ENCODE measurements at places on chromosomes 7 and 10. TPM values are rescaled to one million over a fixed set of nuclear protein-coding genes. Genes with fewer than 3 reads are reported as not detected.

Gene PNLIP
- total RNA-seq, result not detected

Gene PLCE1
- total RNA-seq, result 13.1 TPM

Gene TAS2R40
- total RNA-seq, result not detected

Gene C1QL3
- total RNA-seq, result 0.20 TPM

Gene PTN
- 7.1 TPM for total RNA-seq

Gene STN1
- total RNA-seq, result 19.9 TPM

Gene RRP12
- total RNA-seq, result 33.1 TPM

- H3K27ac ChIP-seq, result no peak overlapping the region
- no peak overlapping the region for H3K4me3 ChIP-seq
- no peak for DNase-seq
- H3K4me1 ChIP-seq, result no peaks in the 10 kb centered on the region
- peaks cover 2% of the 10 kb centered on the region for H3K36me3 ChIP-seq
- H3K27me3 ChIP-seq, result no peaks in the 10 kb centered on the region
Measured at GRCh38 chr7:36245684-36246299, 92.7 kb downstream of the EEPD1 start.

DNA sequence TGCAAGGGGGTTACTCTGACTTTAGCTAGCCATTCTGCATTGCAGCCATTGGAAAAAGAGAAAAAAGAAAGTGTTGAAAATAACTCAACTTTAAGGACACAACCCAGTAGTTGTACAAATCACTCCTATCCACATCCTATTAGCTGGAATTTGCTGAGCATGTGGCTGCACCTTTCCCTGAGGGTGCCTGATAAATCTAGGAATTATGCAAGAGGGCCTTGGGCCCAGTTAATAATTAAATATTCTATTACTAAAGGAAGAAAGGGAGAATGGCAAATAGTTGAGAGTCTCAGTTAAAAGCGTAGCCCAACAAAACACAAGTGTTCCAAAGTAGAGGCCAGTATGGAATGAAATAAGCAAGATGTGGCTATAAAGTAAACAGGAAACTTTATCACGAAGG is 200.9 kb upstream of the CNTNAP2 start:
- H3K4me1 ChIP-seq, result no peaks in the 10 kb centered on the region
- no peak overlapping the region for H3K4me3 ChIP-seq
- no peaks in the 10 kb centered on the region for H3K36me3 ChIP-seq
- H3K27ac ChIP-seq, result no peak overlapping the region

DNA sequence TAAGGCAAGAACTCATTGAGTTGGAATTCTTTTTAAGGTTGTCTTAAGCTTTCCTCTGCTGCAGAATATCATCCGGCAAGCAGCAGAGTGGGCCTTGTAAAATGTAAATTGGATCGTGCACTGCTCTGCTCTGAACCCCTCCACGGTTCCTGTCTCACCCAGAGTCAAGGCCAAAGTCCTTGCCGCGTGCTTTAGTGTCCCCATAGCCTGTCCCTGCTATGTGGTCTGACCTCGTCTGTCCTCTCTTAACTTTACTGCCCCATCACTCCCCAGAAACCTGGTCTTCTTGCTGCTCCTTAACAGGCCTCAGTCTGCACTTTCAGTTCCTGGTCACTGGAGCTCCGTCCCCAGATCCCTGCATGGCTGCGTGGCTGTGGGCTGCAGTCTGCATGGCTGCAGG is 121.6 kb upstream of the SDK1 start:
- H3K27ac ChIP-seq, result no peak overlapping the region
- no peak for DNase-seq
- H3K27me3 ChIP-seq, result no peaks in the 10 kb centered on the region
- no peak overlapping the region for H3K4me3 ChIP-seq

GRCh38 chr10:14952851-14953423 is 959 bp downstream of the DCLRE1C start:
- H3K27ac ChIP-seq, result no peak overlapping the region
- H3K27me3 ChIP-seq, result peaks cover 56% of the 10 kb centered on the region
- no peaks in the 10 kb centered on the region for H3K4me1 ChIP-seq

- no peaks in the 10 kb centered on the region for H3K36me3 ChIP-seq
- H3K4me1 ChIP-seq, result peaks cover 10% of the 10 kb centered on the region
- no peak for DNase-seq
- H3K4me3 ChIP-seq, result no peak overlapping the region
- no peaks in the 10 kb centered on the region for H3K27me3 ChIP-seq
Measured at GRCh38 chr7:117592011-117592635, 112.3 kb downstream of the CFTR start.

DNA sequence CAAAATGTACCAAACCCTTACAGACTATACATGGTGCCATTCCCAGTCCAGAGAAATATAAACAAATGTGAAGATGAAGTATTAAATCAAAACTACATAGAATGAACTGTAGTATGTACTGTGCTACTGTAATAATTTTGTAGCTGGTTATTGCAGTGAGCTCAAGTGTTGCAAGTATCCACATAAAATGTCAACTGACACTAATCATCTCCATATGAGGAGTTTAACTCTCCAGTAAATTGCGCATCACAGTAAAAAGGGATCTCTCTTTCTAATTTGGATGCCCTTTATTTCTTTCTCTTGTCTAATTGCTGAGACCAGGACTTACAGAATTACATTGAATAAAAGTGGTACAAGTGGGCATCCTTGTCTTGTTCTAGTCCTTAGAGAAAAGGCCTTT is 165.5 kb downstream of the CPED1 start:
- no peak overlapping the region for H3K27ac ChIP-seq
- no peak for DNase-seq
- no peaks in the 10 kb centered on the region for H3K36me3 ChIP-seq
- no peak overlapping the region for H3K4me3 ChIP-seq

DNA sequence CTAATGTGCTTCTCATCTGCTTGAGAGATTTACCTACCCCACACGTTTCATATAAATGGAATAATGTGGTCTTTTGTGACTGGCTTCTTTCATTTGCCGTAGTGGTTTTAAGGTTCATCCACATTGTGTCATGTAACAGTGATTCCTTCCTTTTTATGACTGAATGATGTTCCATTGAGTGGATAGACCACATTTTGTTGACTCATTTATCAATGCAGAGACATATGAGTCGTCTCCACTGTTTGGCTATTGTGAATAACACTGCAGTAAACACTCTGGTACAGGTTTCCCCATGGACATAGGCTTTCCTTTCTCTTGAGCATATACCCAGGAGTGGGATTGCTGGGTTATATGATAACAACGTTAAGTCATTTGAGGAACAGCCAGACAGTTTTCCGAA is 2.0 kb upstream of the AOC1 start:
- no peaks in the 10 kb centered on the region for H3K4me1 ChIP-seq
- no peaks in the 10 kb centered on the region for H3K36me3 ChIP-seq
- H3K27me3 ChIP-seq, result peaks cover 6% of the 10 kb centered on the region

DNA sequence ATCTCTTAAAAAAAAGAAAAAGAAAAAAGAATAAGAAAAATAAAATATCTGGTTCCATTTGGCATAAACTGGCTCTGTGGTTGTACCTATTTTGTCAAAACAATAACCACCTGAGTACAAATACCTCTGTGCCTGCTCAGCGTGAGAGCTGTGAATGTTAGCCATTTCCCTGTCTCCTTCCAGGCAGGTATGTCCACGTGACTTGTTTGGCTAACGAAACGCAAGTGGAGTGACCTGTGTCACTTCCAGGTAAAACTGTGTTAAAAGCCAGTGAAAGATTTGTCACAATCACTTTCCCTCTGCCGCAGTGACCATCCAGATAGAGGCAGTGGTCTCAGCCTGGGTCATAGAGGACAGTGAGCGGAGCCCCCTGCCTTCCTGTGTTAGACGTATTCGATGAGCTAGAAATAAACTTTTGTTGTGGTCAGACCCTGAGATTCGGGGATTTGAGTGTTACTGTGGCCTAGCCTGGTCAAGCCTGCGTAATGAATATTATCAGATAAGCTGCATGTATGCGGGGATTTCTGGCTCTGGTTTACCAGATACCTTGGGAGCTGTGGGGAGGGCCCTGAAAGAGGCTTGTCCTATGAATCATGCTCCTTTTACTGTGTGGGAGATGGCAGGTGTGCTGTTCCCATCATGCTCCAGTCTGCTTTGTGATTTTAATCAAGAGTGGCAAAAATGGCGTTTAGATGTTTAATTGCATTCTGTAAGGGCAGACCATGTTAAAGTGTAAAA is 3.8 kb downstream of the PTER start:
- H3K4me1 ChIP-seq, result no peaks in the 10 kb centered on the region
- H3K36me3 ChIP-seq, result no peaks in the 10 kb centered on the region
- no peak overlapping the region for H3K4me3 ChIP-seq
- DNase-seq, result peak; percentile 48

- H3K4me1 ChIP-seq, result peaks cover 5% of the 10 kb centered on the region
- peak; percentile 44 for DNase-seq
- peaks cover 27% of the 10 kb centered on the region for H3K27me3 ChIP-seq
- no peak overlapping the region for H3K27ac ChIP-seq
- H3K36me3 ChIP-seq, result no peaks in the 10 kb centered on the region
- no peak overlapping the region for H3K4me3 ChIP-seq
Measured at GRCh38 chr7:150339409-150339809, 2.0 kb downstream of the RARRES2 start.

GRCh38 chr10:106636766-106637491 is 527.6 kb downstream of the SORCS1 start:
- no peak overlapping the region for H3K4me3 ChIP-seq
- no peaks in the 10 kb centered on the region for H3K27me3 ChIP-seq
- H3K36me3 ChIP-seq, result peaks cover 30% of the 10 kb centered on the region
- H3K4me1 ChIP-seq, result no peaks in the 10 kb centered on the region
- H3K27ac ChIP-seq, result no peak overlapping the region
- DNase-seq, result no peak

GRCh38 chr10:71459513-71459912 is 62.8 kb downstream of the CDH23 start:
- no peaks in the 10 kb centered on the region for H3K27me3 ChIP-seq
- H3K36me3 ChIP-seq, result no peaks in the 10 kb centered on the region
- no peak overlapping the region for H3K27ac ChIP-seq
- no peak overlapping the region for H3K4me3 ChIP-seq
- DNase-seq, result peak; percentile 61

GRCh38 chr7:121610243-121610642 is 214.1 kb upstream of the FAM3C start:
- H3K36me3 ChIP-seq, result no peaks in the 10 kb centered on the region
- no peak overlapping the region for H3K27ac ChIP-seq
- no peak overlapping the region for H3K4me3 ChIP-seq
- DNase-seq, result no peak
- peaks cover 8% of the 10 kb centered on the region for H3K4me1 ChIP-seq
- no peaks in the 10 kb centered on the region for H3K27me3 ChIP-seq

- H3K27me3 ChIP-seq, result no peaks in the 10 kb centered on the region
- H3K36me3 ChIP-seq, result no peaks in the 10 kb centered on the region
- no peak overlapping the region for H3K27ac ChIP-seq
Measured at GRCh38 chr7:132501956-132502355, 74.3 kb downstream of the PLXNA4 start.

DNA sequence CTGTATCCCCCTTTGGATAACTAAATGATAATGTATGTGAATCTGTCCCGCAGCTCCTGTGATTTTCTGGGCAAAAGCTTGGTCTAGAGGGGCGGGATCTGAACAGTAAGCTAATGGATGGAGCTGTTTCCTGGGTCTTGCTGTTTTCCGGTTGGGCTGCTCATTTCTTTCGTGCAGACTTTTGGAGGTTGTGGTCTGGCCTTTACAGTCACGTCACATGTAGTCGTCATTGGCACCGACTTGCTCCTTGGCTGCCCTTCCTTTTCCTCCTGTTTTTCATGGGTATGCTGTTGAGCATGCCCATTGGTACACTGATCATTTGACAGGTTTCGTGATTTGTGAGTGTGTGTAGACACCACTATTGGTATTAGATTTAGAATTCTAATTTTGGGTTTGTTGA is 2.0 kb downstream of the FBH1 start:
- DNase-seq, result no peak
- no peak overlapping the region for H3K27ac ChIP-seq
- H3K36me3 ChIP-seq, result peaks cover 35% of the 10 kb centered on the region
- peaks cover 15% of the 10 kb centered on the region for H3K4me1 ChIP-seq
- H3K4me3 ChIP-seq, result peak overlapping the region; percentile 56
- H3K27me3 ChIP-seq, result no peaks in the 10 kb centered on the region

DNA sequence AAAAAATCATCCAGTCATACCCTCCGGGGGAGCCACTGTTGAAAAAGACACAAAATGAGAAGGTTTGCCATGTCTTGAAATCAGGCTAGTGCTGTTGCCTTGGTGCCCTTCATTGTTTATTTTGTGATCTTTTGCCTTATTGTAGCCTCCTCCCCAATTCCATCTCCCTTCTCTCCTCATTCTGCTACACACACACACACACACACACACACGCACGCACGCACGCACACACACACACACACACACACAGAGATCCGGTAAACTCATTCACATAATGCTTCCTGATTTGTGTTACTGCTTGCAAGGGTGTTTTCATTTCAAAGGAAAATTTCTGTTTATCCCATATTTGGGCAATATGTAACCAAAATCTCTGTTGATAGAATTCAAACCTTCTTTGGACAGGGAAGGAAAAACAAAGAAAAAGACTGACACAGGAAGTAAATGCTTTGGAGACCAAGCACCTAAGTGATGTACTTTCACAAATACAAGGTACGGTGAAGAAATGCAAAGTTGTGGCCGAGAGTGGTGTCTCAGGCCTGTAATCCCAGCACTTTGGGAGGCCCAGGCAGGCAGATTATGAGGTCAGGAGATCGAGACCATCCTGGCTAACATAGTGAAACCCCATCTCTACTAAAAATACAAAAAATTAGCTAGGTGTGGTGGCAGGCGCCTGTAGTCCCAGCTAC is 141.1 kb upstream of the CDK13 start:
- no peaks in the 10 kb centered on the region for H3K4me1 ChIP-seq
- H3K36me3 ChIP-seq, result no peaks in the 10 kb centered on the region
- no peak overlapping the region for H3K27ac ChIP-seq

- DNase-seq, result no peak
- H3K27ac ChIP-seq, result no peak overlapping the region
- H3K4me3 ChIP-seq, result no peak overlapping the region
- H3K27me3 ChIP-seq, result no peaks in the 10 kb centered on the region
Measured at GRCh38 chr10:133060466-133060865, 27.3 kb upstream of the ADGRA1 start.

DNA sequence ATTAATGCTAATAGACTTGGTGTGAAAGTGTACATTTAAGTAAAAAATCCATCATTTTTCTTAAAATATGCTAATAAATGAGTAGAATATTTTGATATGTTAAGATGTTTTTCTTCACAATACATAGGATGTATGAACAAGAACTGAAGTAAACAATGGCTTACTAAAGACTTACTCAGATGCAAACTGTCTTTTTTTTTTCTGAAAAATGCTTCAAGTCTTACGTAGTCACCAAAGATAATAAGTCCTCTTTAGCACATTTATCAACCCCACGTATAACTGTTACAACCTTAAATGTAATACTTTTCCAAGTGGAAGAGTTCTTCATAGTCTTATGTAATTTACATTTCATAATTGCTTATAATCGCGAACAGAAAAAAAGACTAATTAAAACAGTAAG is 54.8 kb downstream of the MDFIC start:
- H3K27ac ChIP-seq, result no peak overlapping the region
- no peaks in the 10 kb centered on the region for H3K4me1 ChIP-seq
- no peak overlapping the region for H3K4me3 ChIP-seq

DNA sequence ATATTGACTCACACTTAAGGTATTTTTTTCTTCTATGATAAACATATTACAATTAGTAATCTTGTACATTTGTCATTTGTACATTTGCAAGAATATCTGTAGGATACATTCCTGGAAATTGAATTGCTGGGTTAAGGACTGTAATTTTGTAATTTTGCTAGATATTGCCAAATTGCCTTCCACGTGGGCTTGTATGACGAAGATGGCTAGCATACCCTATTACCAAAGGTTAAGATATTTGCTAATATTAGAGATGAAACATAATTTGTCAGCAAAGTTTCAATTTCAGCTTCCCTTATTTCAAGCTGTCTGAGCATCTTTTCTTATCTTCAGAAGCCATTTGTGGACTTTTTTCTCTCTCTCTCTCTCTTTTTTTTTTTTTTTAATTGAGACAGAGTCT is 1.0 kb upstream of the LYZL2 start:
- no peak overlapping the region for H3K27ac ChIP-seq
- no peak for DNase-seq
- H3K4me1 ChIP-seq, result no peaks in the 10 kb centered on the region
- no peaks in the 10 kb centered on the region for H3K27me3 ChIP-seq

All from endodermal cell (in vitro differentiated cells).